BE2C (cell line): ENCODE measurements at places on chromosomes 4 and X.

DNA sequence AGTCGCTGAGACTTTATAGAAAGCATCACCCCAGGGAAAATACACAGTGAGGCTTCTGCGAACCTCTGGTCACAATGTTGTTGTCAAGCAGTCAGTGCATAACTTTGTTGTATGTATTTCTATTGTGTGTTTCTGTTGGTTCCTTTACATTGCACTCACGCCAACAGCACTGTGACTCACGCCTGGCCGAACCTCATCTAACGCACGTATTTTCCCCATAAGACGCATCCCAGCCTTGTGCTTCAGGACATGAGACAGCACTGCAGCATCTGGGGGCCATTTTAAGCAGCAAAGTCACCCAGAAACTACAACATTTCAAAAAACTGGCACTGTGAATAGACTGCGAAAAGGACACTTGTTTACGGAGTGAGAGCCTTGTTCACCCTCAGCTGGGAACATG is 30.6 kb downstream of the TBL1X start:
- DNase-seq, result no peak

GRCh38 chrX:47224266-47224895 is 5.9 kb downstream of the CDK16 start:
- DNase-seq, result no peak

DNA sequence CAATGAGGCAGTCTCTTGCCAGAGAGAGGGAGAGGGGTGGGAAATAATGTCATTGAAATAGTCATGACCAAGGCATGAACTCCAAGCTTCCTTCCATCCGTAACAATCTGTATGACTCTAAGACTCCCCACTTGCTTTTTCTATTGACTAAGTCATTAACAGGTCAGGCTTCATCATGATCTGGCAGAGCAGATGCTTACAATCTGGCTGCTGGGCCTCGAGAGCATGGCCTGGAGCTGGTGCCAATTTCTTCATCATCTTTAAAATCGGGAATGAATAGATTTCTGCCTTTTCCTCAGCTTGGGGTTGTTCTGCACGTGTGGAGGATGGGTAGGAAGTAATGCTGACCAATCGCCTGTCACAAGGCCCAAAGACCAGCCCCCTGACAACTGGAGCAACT is 280.6 kb upstream of the CLNK start:
- DNase-seq, result no peak

DNA sequence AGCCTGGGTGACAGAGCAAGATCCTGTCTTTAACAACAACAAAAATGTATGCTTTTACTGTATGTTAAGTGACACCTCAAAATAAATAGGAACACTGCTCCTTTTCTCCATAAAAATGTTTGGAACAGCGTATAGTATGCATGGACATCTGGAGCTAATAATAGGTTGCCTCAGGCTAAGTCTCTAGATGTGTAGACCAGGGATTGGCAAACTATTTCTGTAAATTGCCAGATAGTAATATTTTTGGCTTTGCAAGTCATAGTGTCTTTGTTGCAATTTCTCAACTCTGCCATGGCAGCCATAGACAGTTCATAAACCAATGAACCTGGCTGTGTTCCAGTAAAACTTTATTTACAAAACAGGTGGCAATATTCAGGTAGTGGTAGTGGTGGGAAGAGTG is 76.6 kb upstream of the CBLL2 start:
- no peak for DNase-seq

DNA sequence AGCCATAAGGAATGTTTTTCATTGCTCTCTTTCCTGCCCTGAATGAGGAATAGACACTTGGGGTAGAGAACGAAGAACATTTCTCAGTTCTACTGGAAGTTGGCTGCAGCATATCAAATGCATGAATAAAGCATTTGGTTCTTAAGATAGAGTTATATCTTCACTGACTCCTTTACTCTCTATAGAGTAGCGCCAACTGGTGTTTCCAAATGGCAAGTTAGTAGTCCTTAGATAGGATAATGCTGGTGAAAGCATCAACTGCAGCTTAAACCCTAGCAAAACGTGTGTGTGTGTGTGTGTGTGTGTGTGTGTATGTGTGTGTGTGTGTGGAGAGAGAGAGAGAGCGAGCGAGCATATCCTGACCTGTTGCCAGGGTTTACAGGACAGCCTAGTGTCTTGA is 62.2 kb upstream of the FRMPD4 start:
- DNase-seq, result no peak

DNA sequence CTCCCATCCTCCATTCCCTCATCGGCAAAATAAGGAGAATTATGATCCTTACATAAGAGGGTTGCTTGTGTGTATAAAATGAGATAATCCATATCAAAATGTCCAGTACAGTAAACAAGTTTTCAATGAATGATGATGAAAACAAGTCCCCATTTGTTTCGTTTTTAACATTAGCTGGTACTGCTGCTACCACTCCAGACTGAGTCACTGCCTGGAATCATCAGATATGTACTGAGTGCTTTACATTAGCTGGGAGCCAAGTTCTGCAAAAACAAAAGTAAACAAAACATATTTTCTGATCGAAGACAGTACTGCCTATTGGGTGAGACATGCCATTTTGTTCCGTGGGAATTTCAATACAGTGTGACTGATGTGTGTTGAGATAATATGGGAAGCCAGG is 123.2 kb upstream of the IGFBP7 start:
- no peak for DNase-seq
